ENCODE measurements at places on chromosomes 2 and 18.

DNA sequence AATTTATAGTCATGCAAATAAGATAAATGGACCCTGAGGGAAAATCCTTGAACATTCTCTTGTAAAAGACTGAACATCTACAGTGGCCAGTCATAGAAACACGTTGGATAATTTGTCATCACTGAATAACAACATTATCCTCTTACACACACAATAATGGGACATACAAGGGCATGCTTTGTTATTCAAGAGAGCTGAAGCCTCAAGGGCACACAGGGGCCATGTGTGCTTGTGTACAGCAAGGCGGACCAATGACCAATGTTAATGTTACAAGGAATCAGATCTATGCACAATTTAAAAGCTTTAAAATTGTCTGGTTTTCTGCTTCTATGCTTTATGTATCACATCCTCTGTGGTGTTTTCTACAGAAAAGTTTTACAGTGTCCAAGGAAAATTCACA, 23.7 kb downstream of the COL6A3 start:
- DNase-seq: no peak

DNA sequence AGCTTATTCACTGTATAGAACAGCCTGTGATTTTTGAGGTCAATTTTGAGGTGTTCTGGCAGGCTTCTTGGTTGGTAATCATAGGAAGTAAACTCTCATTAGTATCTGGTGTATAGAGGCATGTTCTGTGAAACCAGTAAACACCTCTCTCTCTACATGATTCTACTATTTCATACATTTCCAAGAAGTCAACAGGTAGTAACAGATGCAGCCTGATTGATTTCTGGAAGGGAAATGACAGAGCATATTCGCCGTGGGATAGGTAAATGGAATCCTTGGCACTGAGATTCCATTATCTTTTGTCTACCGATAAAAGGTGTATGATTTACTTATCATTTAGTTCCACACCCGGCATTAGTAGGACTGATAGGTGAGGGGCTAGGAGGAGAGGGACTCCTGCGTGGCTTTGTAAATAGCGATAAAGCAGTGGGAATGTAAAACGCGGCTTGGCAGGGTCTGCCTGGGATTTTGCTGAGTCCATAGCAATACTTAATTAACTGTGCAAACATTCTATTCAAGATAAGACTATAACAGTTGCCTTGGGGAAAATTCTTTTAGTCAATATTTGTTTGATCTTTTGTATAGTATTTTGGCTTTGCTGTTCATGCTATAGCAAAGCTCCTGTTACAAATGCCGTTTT, 32.3 kb downstream of the LYPD6B start:
- DNase-seq: no peak

DNA sequence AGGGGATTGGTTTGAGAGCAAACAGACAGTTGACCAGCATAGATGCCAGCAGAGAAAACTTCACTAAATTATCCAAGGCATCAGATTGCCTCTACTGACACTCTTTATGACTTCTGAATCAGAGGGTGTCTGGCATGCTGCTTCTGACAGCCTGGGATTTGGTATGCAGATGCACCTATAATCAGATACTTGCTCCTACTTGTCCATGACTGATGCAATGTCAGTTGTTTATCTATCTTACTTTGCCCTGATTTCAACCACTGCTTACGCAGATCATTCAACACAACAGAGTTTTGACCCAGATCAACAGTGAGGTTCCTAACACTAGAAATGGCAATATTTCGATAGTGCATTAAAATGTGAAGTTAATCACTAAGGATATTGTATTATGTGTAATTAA, 22.6 kb upstream of the CALCRL start:
- DNase-seq: no peak

GRCh38 chr2:20578266-20578894, 72.5 kb downstream of the HS1BP3 start:
- DNase-seq: no peak

DNA sequence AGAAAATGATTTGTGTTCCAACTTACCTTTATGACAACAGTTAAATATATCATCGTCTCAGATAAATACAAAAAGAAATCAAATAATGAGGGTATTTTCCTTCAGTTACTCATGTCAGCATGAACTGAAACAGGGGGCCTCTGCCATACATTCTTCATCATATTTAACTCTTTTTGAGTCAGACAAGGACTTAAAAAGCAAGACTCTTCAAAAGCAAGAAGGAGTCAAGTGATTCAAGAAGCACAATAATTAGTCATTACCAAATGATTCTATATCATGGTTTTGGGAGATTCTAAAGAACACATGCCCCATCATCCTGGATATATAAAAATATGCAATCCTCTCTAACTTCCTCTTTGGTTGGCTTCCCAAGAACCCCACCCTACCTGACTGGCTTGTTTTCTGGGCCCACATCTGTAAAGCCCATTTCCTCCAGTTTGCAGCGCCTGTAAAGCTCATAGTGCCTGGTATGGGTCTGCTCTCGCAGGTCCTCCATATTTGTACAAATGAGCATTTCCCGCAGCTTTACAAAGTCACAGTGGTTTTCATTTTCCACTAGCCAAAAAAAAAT, 49.7 kb downstream of the SEPTIN10 start:
- DNase-seq: no peak

All from endothelial cell of umbilical vein (primary cell).